ENCODE measurements at places on chromosomes 5 and 9.

- H3K4me3 ChIP-seq: no peak overlapping the region
- H3K36me3 ChIP-seq: no peaks in the 10 kb centered on the region
- no peak overlapping the region for H3K27ac ChIP-seq
- H3K4me1 ChIP-seq: no peaks in the 10 kb centered on the region
- no peaks in the 10 kb centered on the region for H3K27me3 ChIP-seq
- no peak for DNase-seq
Measured at GRCh38 chr5:103573411-103573810, 10.8 kb upstream of the NUDT12 start.

GRCh38 chr5:147408980-147409379 is 100.9 kb downstream of the DPYSL3 start:
- H3K27me3 ChIP-seq: no peaks in the 10 kb centered on the region
- H3K36me3 ChIP-seq: peaks cover 4% of the 10 kb centered on the region
- no peak for DNase-seq
- peak overlapping the region; percentile 98 for H3K27ac ChIP-seq
- peaks cover 65% of the 10 kb centered on the region for H3K4me1 ChIP-seq

- peak; percentile 33 for DNase-seq
- H3K27me3 ChIP-seq: no peaks in the 10 kb centered on the region
- peaks cover 9% of the 10 kb centered on the region for H3K36me3 ChIP-seq
- no peaks in the 10 kb centered on the region for H3K4me1 ChIP-seq
Measured at GRCh38 chr5:179161901-179162300, 101.7 kb downstream of the ZNF354C start.

GRCh38 chr5:173858670-173859407 is 29.3 kb upstream of the CPEB4 start:
- no peaks in the 10 kb centered on the region for H3K27me3 ChIP-seq
- no peak overlapping the region for H3K27ac ChIP-seq

GRCh38 chr5:151034422-151035379 is 14.3 kb downstream of the GPX3 start:
- peaks cover 47% of the 10 kb centered on the region for H3K36me3 ChIP-seq
- H3K4me3 ChIP-seq: no peak overlapping the region
- no peak overlapping the region for H3K27ac ChIP-seq
- DNase-seq: no peak
- H3K4me1 ChIP-seq: peaks cover 26% of the 10 kb centered on the region

GRCh38 chr9:137605121-137606004 is at the start of gene ARRDC1:
Gene ARRDC1, plus strand, starts transcription at chr9:137605686. Its CDS starts 32 bp downstream, at chr9:137605718.
- DNase-seq: peak; percentile 93
- no peaks in the 10 kb centered on the region for H3K27me3 ChIP-seq
- H3K36me3 ChIP-seq: no peaks in the 10 kb centered on the region
- peak within 1 kb of the TSS; percentile 83 for H3K4me3 ChIP-seq

GRCh38 chr5:125695996-125696655 is 727.1 kb upstream of the GRAMD2B start:
- H3K4me1 ChIP-seq: no peaks in the 10 kb centered on the region
- H3K36me3 ChIP-seq: no peaks in the 10 kb centered on the region
- no peak overlapping the region for H3K27ac ChIP-seq

GRCh38 chr9:132249123-132249522 is 87.3 kb downstream of the NTNG2 start:
- H3K36me3 ChIP-seq: no peaks in the 10 kb centered on the region
- DNase-seq: no peak
- H3K27ac ChIP-seq: no peak overlapping the region

DNA sequence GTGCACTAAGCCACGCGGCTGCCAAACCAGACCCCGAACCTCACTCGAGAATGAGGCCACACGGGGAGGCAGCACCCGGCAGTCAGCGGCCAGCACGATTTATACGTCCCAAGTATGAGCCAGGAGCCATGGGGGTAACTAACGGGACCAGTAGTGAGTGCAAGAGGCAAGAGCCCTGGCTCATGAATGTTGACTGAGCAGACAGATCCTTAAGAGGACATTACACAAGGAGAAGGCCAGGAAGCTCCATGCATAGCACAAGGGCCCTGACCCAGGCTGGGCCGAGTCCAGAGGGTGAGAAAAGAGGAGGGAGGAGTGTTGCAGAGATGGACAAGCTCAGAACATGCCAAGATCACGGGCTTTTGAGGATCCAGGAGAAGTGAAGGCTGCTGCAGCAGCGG is 58.6 kb upstream of the PHYKPL start:
- DNase-seq: no peak
- no peak overlapping the region for H3K4me3 ChIP-seq
- H3K27ac ChIP-seq: no peak overlapping the region
- H3K36me3 ChIP-seq: no peaks in the 10 kb centered on the region
- H3K4me1 ChIP-seq: peaks cover 8% of the 10 kb centered on the region

DNA sequence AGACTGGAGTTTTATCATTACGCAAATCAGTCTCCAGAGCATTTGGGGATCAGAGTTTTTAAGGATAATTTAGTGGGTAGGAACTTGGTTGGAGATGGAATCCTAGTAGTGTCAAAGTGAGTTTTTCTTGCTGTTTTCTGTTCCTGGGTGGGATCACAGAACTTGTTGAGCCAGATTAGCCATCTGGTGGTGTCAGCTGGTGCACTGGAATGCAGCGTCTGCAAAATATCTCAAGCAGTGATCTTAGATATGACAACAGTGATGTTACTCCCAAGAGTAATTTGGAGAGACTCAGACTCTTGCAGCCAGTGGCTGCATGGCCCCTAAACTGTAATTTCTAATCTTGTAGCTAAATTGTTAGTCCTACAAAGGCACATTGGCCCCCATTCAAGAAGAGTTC is 1257.8 kb downstream of the MAT2B start:
- no peaks in the 10 kb centered on the region for H3K4me1 ChIP-seq
- H3K4me3 ChIP-seq: no peak overlapping the region
- DNase-seq: no peak
- no peak overlapping the region for H3K27ac ChIP-seq
- no peaks in the 10 kb centered on the region for H3K27me3 ChIP-seq

- peaks cover 8% of the 10 kb centered on the region for H3K4me1 ChIP-seq
- DNase-seq: no peak
- H3K36me3 ChIP-seq: no peaks in the 10 kb centered on the region
- H3K27ac ChIP-seq: no peak overlapping the region
Measured at GRCh38 chr5:116002116-116002906, 30.0 kb upstream of the ARL14EPL start.

GRCh38 chr9:38385896-38386295 is 6.6 kb upstream of the ALDH1B1 start:
- H3K36me3 ChIP-seq: no peaks in the 10 kb centered on the region
- DNase-seq: no peak
- peaks cover 67% of the 10 kb centered on the region for H3K4me1 ChIP-seq
- no peaks in the 10 kb centered on the region for H3K27me3 ChIP-seq
- no peak overlapping the region for H3K4me3 ChIP-seq

DNA sequence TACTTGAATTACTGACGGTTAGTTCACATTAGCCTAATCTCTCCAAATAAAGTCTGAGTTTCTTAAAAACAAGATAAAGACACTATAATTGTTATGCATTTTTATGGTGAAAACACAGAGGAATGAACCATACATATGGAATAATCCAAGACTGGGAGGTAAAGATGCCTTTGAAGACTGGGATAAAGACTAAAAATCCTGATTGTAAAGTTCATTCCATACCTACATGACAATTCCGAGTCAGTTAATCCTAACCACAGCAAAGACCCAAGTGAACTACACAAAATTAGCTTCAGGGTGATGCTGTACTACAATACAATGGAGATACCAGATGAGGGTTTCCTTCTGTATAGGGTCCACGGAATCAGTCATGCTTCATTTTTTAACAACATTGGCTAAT is 6.3 kb downstream of the AP3B1 start:
- no peak for DNase-seq
- H3K4me1 ChIP-seq: no peaks in the 10 kb centered on the region
- no peaks in the 10 kb centered on the region for H3K36me3 ChIP-seq
- no peak overlapping the region for H3K4me3 ChIP-seq

GRCh38 chr5:141883184-141883891 is 5.1 kb upstream of the PCDH1 start:
- H3K36me3 ChIP-seq: no peaks in the 10 kb centered on the region
- H3K4me1 ChIP-seq: peaks cover 3% of the 10 kb centered on the region
- peak; percentile 67 for DNase-seq
- H3K27ac ChIP-seq: no peak overlapping the region

DNA sequence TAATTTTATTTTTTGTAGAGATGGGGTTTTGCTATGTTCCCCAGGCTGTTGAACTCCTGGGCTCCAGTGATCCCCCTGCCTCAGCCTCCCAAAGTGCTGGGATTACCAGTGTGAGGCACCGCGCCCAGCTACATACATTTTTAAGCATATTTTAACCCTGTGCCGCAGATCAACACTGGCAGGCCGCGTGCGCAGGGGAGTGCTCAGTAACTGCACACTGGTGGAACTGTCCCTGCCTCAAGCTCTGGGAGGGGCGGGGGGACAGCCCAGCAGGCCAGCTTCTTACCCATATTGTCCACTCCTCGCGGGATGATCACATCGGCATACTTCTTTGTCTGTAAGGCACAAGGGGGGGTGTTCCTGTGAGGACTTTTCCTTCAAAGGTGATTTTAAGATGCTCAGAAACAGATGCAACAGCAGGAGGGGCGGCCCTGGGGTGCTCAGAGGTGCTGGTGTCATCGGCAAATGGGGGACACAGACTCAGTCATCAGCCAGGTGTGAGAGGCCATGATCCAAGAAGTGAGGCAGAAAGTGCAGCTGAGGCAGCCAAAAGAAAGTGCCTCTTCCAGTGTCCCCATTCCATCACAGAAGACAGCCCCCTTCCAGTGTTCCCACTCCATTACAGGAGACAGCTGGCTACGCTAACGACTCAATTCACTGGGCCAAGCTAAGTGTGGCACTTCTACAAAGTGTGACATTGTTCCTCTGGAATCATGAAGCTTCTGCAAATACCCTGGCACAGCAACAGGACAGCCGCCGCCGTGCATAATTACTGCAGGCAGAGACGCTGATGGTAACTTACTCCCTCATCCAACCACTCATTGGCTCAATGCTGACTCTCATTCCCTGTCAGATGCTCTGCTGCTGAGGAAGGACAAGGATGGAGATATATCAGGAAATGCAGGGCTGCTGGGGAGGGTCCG is 5.2 kb downstream of the UCK1 start:
- peaks cover 9% of the 10 kb centered on the region for H3K4me1 ChIP-seq
- H3K36me3 ChIP-seq: peaks cover 85% of the 10 kb centered on the region
- no peaks in the 10 kb centered on the region for H3K27me3 ChIP-seq
- no peak for DNase-seq
- H3K4me3 ChIP-seq: no peak overlapping the region
- no peak overlapping the region for H3K27ac ChIP-seq

- no peaks in the 10 kb centered on the region for H3K27me3 ChIP-seq
- no peak overlapping the region for H3K4me3 ChIP-seq
- no peaks in the 10 kb centered on the region for H3K36me3 ChIP-seq
Measured at GRCh38 chr5:127826011-127826410, 122.8 kb downstream of the CCDC192 start.

DNA sequence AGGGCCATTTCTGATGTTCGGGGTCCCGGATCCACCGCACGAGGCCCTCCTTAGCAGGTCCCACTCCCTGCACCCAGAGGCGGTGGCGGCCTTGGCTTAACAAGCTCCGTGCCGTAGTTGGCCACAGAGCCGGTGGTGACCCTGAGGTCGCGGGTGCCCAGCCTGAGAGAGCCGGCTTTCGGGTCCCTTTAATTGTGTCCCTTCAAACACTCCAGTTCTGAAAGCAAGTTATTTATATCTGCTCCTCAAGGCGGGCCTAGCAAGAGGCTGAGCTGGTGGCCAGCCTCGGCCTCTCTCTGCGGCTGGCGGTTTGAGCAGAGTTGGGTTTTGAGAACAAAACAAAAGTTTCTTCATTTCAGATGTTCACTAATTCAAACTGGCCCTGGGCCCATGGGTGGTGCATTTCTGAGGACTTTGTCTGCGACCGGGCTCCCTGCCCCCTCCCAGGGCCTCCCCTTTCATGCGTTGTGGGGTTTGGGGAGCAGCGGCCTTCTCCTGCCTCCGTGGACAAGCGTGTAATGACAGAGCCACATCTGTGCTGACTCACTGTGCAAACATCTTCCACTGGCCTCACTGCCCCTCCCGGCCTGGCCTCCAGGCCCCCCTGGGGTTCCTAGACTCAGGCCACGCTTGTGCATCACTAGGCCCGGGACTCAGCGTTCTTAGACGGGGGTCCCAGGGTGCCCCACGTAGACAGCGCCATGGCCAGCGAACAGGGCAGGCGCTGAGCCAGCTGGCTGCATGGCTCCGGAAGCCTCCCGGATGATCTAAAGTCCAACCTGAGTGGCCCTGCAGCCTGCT is 49.4 kb upstream of the COL5A1 start:
- DNase-seq: peak; percentile 79
- H3K4me3 ChIP-seq: no peak overlapping the region
- H3K27ac ChIP-seq: peak overlapping the region; percentile 79

- no peaks in the 10 kb centered on the region for H3K4me1 ChIP-seq
- no peaks in the 10 kb centered on the region for H3K27me3 ChIP-seq
- no peak for DNase-seq
- peaks cover 23% of the 10 kb centered on the region for H3K36me3 ChIP-seq
- H3K4me3 ChIP-seq: no peak overlapping the region
Measured at GRCh38 chr9:5820425-5820824, 12.5 kb downstream of the ERMP1 start.

DNA sequence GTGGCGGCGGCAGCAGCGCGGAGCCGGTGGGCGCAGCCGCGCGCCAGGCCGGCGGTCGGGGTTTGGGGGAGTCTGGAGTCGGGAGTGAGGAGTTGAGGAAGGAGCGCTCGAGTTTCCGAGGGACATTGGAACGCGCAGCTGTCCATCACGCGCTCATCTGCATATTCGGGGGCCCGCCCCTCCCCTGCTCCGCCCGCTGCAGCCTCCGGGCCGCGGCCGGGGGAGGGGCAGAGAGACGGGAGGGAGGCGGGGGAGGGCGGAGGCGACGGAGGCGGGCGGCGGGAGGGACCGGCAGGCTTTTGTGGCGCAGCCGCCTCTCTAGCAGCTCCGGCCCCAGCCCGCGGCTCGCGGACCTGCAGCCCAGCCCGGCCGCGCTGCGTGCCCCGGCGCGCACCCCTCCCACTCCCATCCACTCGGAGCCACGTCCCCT is at the start of gene IRX2:
IRX2 (minus strand) TSS at position 86 of the 430 bp plus-strand sequence. CDS start 264 bp downstream, outside the sequence.
- H3K4me3 ChIP-seq: peak within 1 kb of the TSS; percentile 41
- H3K36me3 ChIP-seq: no peaks in the 10 kb centered on the region
- no peaks in the 10 kb centered on the region for H3K4me1 ChIP-seq
- peaks cover 95% of the 10 kb centered on the region for H3K27me3 ChIP-seq

GRCh38 chr5:107954254-107954653 is 283.5 kb upstream of the EFNA5 start:
- no peaks in the 10 kb centered on the region for H3K36me3 ChIP-seq
- H3K27ac ChIP-seq: no peak overlapping the region
- H3K27me3 ChIP-seq: no peaks in the 10 kb centered on the region
- H3K4me3 ChIP-seq: no peak overlapping the region
- no peaks in the 10 kb centered on the region for H3K4me1 ChIP-seq
- no peak for DNase-seq

DNA sequence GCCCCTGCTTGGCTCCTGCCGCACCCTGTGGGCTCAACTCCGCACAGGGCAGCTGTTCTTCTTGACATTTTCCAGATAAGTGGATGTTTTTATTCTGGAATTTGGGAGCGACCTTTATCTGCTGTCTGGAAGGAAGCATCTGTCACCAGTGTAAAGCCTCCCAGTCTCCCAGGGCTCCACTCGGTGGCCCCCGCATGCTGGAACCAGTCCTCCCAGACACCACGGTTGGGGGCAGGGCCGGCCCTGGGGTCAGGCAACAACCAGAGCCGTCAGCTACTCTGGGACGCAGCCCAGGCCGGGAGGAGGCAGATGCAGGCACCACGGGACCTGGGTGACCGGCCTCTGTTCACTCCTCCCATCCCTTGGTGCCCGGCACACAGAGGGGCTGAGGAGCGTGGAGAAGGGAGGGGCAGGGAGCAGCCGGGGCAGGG is 92.8 kb upstream of the ADAMTS2 start:
- H3K27me3 ChIP-seq: no peaks in the 10 kb centered on the region
- no peak overlapping the region for H3K4me3 ChIP-seq
- DNase-seq: peak; percentile 57
- H3K4me1 ChIP-seq: no peaks in the 10 kb centered on the region
- no peak overlapping the region for H3K27ac ChIP-seq

- H3K4me3 ChIP-seq: no peak overlapping the region
- no peak overlapping the region for H3K27ac ChIP-seq
- H3K4me1 ChIP-seq: peaks cover 13% of the 10 kb centered on the region
- no peaks in the 10 kb centered on the region for H3K27me3 ChIP-seq
Measured at GRCh38 chr9:137402746-137403145, 20.2 kb downstream of the EXD3 start.
